ENCODE measurements at places on chromosomes 2 and 18. TPM values are rescaled to one million over a fixed set of nuclear protein-coding genes. Genes with fewer than 3 reads are reported as not detected.
A peak's percentile ranks its signal among the peaks of the same experiment; 100 is the strongest.

Gene KANSL1L
- total RNA-seq, result 7.5 TPM

Gene SLC8A1
- 33.5 TPM for total RNA-seq

Gene MYO5B
- 7.2 TPM for total RNA-seq

Gene IL36B
- not detected for total RNA-seq

Gene C2orf78
- total RNA-seq, result not detected

Gene HOXD13
- not detected for total RNA-seq

DNA sequence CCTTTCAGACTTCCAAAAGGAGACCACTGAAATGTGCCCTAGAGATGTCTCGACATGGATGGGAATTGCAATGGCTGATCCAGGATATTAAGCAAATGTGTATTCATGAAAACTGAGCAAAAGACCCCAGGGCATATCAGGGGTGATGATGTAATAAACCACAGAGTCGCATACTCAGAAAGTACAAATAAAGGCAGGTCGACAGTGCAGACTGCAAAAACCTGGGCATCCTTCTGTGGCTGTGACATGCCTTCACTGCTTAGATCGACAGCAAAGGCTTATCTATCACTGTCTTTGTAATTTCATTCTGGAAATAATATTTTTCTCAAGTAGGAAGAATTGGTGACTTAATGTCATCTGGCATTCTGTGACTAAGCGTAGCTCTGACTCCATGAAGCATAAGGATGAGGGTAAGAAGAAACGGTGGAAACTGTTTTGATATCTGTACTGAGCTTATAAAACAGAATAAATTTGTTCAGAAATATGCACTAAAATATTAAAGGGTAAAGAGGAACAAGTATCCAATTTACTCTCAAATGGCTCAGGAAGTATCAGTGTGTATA, 115.6 kb upstream of the NRP2 start:
- H3K27me3 ChIP-seq, result no peaks in the 10 kb centered on the region
- no peaks in the 10 kb centered on the region for H3K4me1 ChIP-seq
- no peak overlapping the region for H3K4me3 ChIP-seq
- H3K27ac ChIP-seq, result no peak overlapping the region
- H3K36me3 ChIP-seq, result no peaks in the 10 kb centered on the region
- no peak for DNase-seq

DNA sequence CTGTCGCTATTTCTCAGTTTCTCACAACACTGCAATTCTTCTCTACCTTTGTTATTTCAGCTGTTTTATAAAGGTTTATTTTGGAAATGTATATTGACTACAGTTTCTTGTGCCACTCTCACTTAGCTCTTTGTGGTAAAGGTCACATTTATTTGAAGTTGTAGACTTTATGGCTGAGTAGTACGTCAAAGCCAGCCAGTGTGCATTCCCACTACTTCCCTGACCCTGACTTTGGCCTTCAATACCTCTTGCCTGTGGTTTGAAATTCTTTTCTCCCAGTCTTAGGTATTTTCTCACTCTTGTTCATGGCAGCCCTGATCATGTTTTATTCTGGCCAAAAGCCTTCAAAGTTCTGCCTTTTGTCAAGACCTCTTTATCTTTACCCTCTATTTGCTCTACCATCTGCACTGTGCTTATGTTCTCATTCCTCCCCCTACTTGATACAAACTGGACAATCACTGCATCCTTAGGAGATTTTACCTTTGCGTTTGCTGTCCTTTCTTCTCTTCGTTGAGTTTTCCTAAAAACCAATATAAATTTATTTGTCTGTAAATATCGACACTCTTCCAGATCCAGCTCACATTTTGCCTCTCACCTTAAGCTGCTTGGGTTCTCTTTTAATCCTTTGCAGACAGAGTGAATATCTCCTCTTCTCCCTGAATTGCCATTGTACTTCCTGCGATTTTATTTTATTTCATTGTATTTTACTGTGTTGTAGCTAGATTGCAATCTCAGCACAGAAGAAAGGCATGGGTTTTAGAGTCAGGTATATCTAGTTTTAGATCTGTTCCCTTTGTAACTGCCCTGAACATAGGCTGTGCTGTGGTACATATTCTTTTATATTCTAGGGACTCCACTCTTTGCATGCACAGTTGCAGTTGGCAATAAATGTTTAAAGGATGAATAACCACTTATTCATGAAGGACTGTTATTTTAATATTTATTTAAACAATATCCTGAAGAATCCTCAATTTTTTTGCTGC, 31.2 kb downstream of the GULP1 start:
- H3K27ac ChIP-seq, result peak overlapping the region; percentile 83
- H3K4me3 ChIP-seq, result no peak overlapping the region

GRCh38 chr2:37820471-37820986, 104.6 kb upstream of the RMDN2 start:
- peaks cover 19% of the 10 kb centered on the region for H3K4me1 ChIP-seq
- no peaks in the 10 kb centered on the region for H3K27me3 ChIP-seq
- H3K4me3 ChIP-seq, result no peak overlapping the region
- no peak overlapping the region for H3K27ac ChIP-seq

- no peaks in the 10 kb centered on the region for H3K27me3 ChIP-seq
- no peak for DNase-seq
- H3K4me3 ChIP-seq, result no peak overlapping the region
- H3K4me1 ChIP-seq, result peaks cover 2% of the 10 kb centered on the region
These were observed 30.1 kb upstream of the CCL20 start for GRCh38 chr2:227783404-227784138.

GRCh38 chr18:74248189-74248588, 43.6 kb downstream of the CYB5A start:
- H3K4me1 ChIP-seq, result peaks cover 7% of the 10 kb centered on the region
- no peak for DNase-seq
- H3K4me3 ChIP-seq, result no peak overlapping the region
- H3K27ac ChIP-seq, result no peak overlapping the region
- H3K27me3 ChIP-seq, result no peaks in the 10 kb centered on the region

DNA sequence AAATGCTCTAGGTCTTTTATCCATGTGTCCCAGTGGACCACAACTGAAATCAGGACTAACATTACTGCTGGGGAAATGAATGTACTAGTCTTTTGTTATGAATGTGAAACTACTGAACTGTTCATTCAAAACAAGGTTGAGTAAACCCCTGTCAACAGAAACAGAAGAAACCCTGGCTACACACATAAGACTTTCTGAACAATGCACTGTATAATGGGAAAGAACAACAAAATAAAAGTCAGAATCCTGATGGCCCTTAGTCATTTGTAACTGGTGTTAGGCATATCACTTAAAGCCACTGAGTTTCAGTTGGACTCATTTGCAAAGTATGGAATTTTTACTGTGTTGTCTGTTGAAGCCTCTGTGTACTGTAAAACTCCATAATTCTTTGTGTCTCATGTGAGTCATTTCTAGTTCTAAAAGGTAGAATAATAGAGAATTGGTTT, 77.0 kb upstream of the UBXN4 start:
- H3K4me1 ChIP-seq, result peaks cover 4% of the 10 kb centered on the region
- H3K27ac ChIP-seq, result peak overlapping the region; percentile 3
- H3K4me3 ChIP-seq, result no peak overlapping the region

DNA sequence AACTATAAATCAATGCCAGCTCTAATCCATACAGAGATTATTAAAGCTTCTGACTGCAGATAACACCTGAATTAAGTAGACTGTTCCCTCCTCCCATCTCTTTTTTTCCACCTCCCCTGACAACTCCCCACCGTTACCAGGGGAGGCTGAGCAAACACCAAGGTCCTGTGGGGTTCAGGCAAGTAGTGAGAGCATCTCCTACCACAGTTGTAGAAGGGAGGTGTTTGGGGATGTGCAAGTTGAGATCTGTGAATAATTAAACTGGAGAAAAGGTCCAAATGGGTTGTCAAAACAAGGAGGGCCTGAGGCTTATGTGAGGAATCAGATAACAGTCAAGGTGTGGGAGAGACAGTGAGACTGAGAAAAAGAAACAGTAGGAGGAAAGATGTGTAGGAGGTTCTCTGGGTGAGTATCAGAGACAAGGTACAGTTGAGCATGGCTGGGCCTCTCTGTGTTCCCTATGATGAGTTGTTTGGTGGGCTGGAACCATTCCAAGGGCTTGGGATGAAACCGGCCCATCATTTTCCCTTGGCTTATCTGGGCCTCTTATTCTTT, 194.6 kb downstream of the CYRIA start:
- H3K27ac ChIP-seq, result no peak overlapping the region
- DNase-seq, result no peak
- no peaks in the 10 kb centered on the region for H3K4me1 ChIP-seq
- no peaks in the 10 kb centered on the region for H3K36me3 ChIP-seq
- no peaks in the 10 kb centered on the region for H3K27me3 ChIP-seq
- no peak overlapping the region for H3K4me3 ChIP-seq

- DNase-seq, result peak; percentile 16
- peaks cover 2% of the 10 kb centered on the region for H3K36me3 ChIP-seq
- H3K4me1 ChIP-seq, result peaks cover 21% of the 10 kb centered on the region
- no peak overlapping the region for H3K4me3 ChIP-seq
- no peak overlapping the region for H3K27ac ChIP-seq
These were observed 57.4 kb downstream of the ADI1 start for GRCh38 chr2:3461801-3462492.

GRCh38 chr2:57443973-57444521, 602.6 kb upstream of the VRK2 start:
- H3K4me1 ChIP-seq, result no peaks in the 10 kb centered on the region
- peak; percentile 63 for DNase-seq
- no peaks in the 10 kb centered on the region for H3K27me3 ChIP-seq
- H3K36me3 ChIP-seq, result no peaks in the 10 kb centered on the region

DNA sequence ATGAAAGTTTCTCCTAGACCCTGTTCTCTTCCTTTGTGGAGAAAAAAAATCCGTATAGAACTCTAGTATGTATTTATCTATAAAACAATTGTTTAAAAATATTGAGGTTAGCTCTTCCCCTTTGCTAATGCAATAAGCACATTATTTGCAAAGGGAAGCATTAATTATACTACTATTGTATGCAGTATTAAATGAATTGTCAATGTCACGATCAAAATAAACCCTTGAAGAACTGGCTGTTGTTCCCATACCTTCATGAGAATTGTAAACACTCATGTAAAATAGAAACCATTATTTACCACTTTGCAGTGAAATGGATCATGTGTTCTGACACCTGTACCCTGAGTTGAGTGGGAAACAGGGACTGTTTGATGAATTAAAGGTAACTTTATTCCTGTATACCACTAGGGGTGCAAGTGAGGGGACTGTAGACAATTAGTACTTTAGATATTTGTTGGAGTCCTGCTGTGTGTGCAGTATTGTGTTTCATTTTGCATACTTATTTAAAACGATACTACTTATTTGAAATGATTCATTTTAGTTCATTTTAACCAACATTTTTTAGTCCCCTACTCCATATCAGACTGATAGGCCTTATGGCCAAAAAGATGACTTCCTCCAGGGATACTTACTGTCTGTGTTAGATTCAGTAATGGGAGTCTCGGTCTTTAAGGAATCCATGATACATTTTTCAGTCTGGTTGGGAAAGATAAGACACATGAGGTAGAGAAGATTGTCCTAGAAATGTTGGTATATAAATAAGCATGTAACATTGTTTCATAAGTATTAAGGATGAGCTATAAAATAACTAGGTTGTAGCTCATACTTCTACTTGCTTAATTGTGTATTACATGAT, 7.9 kb downstream of the PKP4 start:
- H3K36me3 ChIP-seq, result no peaks in the 10 kb centered on the region
- no peaks in the 10 kb centered on the region for H3K27me3 ChIP-seq
- H3K4me3 ChIP-seq, result no peak overlapping the region
- H3K4me1 ChIP-seq, result no peaks in the 10 kb centered on the region
- no peak overlapping the region for H3K27ac ChIP-seq
- peak; percentile 26 for DNase-seq

GRCh38 chr2:196750291-196750923, 49.1 kb downstream of the GTF3C3 start:
- no peak overlapping the region for H3K4me3 ChIP-seq
- DNase-seq, result no peak
- no peaks in the 10 kb centered on the region for H3K4me1 ChIP-seq

All from astrocyte (in vitro differentiated cells and primary cell).